ENCODE measurements at places on chromosomes 12 and 14.

GRCh38 chr12:108792361-108793292, 61.3 kb upstream of the CORO1C start:
- DNase-seq, result no peak

GRCh38 chr12:111193496-111193895, 175.4 kb downstream of the PHETA1 start:
- no peak for DNase-seq

- no peak for DNase-seq
Observed at GRCh38 chr12:30970559-30971197, 44.1 kb downstream of the TSPAN11 start.

- no peak for DNase-seq
Observed at GRCh38 chr14:94768521-94769390, 1.2 kb downstream of the GSC start.

DNA sequence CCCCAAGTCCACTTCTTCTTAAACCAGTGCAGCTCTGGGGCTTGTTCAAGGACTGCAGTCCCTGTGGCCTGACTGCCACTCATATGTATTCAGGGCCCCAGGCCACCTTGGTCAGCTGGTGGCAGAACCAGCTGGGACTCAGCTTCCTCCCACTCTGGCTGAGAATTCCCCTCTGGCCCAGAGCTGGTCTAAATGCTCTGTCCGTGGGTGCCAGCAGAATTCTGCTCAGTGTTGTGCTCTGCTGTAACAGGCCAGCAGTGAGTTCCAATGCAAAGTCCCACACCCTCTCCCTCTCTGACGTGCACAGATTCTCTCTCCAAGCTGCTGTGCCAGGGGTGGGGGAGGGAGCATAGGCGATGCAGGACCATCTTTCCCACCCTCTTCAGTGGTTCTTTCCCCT, 210.4 kb upstream of the RGS6 start:
- no peak for DNase-seq

- no peak for DNase-seq
Observed at GRCh38 chr12:80749456-80749855, 32.7 kb downstream of the MYF5 start.

DNA sequence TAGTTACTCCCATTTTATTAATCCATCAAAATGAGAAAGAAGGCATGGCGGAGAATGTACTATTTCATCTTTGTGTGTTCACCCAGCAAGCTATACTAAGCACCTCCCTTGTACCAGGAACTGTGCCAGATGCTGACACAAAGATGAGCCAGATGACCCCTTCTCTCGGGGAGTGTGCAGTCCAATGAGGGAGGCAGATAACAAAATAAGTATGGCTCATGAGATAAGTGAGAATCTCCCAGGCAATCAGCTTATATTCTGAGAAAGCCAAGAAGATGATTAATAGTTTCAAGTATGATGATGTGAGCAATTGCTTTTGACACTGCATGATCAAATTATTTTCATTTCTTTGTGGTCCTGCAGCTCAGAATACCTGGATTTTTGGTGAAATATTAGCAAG, 1.3 kb upstream of the TMEM233 start:
- DNase-seq, result no peak

DNA sequence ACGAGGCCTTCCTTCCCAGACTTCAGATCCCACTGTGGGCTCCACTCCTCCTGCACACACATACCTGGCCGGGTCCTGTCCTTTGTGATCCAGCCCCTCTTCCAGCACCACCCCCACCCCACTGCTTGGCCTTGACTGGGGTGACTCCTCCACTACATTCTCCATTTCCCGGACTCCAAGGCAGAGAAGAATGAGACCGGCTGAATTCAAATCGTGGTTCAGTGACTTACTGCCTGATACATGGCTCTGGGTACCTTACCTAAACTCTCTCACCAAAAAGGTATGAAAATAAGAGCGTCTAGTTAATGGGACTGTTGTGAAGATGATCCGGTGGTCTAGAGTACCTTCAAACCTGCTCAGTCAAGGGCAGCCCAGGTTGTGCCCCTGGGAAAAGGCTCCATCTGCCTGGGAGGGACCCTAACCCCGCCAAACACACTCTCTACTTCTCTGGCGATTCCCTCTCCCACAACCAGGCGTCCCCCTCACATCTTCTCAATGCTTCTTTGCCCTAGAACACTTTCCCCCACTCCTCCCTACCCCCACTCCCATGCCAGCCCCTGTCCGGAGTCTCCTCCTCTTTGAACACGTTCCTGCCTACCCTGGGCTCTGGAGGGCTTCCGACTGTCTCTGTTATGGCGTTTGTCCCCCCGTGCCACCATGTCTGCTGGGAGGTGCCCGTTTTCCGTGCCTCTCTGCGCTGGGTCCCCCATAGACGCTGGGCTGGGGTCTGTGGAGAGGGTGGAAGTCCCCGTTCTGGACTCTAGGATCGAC, 1.5 kb upstream of the ZBTB42 start:
- DNase-seq, result no peak

GRCh38 chr12:75721796-75722195, 210.4 kb upstream of the KRR1 start:
- no peak for DNase-seq

GRCh38 chr12:40635141-40635731, 57.0 kb upstream of the CNTN1 start:
- no peak for DNase-seq

DNA sequence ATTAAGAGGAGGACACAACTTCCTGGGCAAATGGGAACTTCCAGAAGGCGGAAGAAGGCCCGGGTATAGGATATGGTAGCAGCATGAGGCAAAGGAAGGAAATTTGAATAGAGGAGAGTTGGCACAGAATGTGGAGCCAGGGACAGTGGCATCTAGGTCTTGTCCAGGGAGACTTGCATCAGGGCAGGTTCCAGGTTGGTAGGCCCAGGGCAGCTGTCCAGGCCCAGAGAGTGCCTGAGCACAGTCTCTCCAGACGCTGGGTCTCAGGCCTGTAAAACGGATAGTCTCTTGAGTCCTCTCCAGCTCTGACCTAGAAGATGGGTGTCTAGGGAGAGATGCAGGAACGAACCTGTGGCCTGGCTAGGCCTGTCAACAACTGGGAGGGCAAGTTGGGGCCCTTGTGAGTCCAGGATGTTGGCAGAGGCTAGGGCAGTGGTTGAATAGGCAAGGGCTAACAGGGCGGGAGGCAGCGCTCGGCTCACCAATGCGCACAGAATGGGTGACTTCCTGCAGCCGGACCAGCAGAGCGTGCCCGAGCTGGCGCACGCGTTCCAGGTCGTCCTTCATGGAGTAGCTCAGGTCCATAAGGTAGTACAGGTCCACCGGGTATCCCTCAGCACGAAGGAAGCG, 9.9 kb downstream of the ITGB7 start:
- no peak for DNase-seq

DNA sequence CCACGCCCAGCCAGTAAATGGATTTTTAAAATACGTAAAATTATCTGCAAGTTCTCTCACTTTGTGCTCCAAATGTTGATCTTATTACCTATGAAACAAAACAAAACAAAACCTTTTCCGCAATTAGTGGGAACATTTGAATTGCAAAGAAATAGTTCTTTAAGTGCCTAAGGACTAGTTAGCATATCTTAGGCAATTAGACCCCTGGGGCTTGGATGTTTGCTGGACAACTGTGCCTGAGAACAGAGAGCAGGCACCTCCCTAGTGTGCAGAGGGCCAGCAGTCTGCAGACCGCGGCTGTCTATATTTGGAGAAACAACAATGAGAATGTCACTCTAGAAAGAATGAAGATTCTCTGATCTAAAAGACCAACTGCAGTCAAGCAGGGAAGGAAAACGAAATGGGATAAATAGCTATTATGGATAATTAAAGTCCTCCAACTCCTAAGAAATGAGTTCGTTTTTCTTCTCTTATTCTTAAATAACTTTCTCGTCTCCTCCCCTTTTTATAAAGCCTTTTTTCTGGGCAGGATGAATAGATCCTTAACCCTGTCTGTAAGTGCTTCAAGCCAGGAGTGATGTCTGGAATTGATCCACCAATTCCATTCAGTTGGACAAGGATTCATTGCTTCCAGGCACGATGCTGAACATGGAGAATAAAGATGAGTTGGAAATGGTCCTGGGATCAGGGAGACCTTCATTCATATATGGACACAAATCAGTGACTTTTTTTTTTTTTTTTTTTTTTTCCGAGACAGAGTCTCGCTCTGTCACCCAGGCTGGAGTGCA, 16.2 kb downstream of the SLC17A8 start:
- no peak for DNase-seq

- DNase-seq, result no peak
Observed at GRCh38 chr14:22282949-22283348, 306.1 kb downstream of the DAD1 start.

DNA sequence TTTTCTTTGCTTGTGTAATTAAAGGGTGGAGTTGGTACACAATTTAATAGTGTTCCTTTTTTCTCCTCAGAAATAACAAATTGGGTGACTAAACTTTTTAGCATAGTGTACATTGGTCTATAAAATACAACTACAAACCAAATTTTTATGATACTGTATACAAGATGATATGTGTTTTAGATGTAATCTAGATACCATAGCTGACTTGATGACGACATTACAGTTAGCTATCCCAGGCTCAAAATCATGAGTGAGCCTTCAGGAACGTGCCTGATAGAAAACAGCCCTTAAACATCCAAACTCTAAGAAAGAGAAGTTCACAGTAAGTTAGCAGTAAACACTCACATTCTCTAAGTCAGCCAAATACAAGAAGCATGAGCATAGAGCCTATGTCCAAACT, 99.0 kb upstream of the SSTR1 start:
- DNase-seq, result no peak

DNA sequence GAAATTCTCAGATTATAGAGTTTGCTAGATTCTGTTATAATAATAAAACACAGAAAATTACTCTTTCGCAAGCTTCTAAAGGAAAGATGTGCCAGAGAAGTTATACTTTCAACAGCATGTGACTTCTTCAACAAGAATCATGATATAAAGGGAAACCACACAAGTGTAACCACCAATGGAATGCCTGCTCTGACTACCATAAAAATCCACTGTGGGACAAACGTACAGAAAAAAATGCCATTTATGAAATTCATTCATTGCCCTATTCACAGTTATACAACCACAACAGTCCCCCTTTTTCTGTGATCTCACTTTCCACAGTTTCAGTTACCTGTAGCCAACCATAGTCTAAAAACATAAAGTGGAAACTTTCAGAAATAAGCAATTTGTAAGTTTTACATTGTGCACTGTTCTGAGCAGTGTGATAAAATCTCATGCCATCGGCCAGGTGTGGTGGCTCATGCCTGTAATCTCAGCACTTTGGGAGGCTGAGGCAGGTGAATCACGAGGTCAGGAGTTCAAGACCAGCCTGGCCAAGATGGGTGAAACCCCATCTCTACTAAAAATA, 3.2 kb downstream of the CATSPERB start:
- no peak for DNase-seq

- no peak for DNase-seq
Observed at GRCh38 chr14:95831041-95831440, 45.6 kb upstream of the TUNAR start.

DNA sequence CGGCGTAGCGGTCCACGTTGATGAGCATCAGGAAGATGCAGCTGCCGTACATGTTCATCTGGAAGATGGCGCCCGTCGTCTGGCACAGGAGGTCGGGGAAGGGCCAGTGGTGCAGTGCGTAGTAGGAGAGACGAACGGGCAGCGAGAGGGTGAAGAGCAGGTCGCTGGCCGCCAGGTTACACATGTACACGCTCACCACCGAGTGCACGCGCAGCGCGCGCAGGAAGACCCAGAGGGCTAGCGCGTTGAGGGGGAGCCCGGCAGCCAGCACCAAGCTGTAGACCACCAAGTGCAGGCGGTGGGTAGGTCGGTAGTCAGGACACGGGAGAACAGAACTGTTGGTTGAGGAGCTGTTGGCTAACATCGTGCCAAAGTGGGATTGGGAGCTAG, 13.7 kb upstream of the CHD4 start:
- no peak for DNase-seq

- no peak for DNase-seq
Observed at GRCh38 chr12:38156497-38157245, 159.9 kb upstream of the ALG10B start.

DNA sequence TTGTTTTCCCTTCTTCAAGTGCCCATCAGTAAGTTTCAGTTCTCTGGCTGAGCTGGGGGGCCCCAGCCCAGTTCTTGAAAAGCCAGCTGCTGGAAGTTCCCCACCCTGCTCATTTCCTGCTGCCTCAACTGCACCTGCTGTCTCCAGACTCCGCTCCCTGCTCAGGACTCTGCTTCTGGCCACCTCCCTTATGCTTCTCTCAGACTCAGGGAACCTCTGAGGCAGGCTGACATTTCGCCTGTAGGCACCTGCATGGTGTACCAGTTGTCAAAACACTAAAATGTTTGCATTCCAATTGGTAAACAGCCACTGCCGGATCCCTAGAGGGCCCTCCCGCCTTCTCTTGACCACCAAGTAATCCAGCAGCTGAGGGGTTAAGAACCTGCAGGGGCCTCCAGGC, 136.5 kb upstream of the VRK1 start:
- DNase-seq, result no peak

GRCh38 chr12:68733661-68734071, 12.3 kb upstream of the SLC35E3 start:
- no peak for DNase-seq

DNA sequence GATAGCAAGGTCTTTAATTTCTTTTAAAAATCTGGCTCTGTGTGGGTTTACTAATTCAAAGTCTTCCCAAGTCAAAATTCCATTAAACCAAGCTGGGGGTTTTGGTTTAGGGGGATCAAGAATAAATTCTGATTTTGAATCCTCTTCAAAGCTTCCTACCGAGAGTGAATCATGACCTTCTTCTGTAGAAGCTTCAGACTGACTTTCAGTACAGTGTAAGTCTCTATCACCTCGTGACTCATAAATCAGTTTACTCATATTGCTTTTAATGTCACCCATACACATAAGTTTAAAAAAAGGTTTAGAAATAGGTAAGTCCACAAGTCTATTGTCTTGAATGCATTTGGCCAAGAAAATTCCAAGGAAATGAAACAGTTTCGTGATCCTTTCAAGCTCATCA, 80.6 kb upstream of the STRN3 start:
- no peak for DNase-seq

GRCh38 chr12:113439606-113440030, 17.4 kb downstream of the SDSL start:
- no peak for DNase-seq

GRCh38 chr12:65643171-65643570, 181.1 kb upstream of the HMGA2 start:
- DNase-seq, result no peak

DNA sequence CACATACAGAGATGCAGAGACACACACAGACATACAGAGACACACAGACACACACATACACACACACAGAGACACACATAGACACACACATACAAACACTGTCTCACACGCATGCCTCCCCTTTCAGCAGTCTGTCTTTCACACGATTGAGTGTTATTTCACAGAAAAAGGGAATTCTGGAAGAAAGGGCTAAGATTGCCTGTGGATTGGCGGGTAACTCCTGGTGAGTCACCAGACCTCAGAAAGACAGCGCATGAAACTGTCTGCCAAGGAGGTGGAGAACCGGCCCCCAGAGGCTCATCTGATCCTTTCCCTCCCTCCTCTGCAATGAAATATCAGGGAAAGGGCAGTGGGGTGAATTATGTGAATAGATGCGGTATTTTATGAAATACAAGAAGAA, 127.2 kb upstream of the GSC start:
- DNase-seq, result no peak

- DNase-seq, result no peak
Observed at GRCh38 chr12:53224061-53224896, 7.7 kb downstream of the RARG start.

Data from activated CD8-positive, alpha-beta memory T cell treated with anti-CD3 and anti-CD28 coated beads, Interleukin-2, amount 50 U/mL, for 4 hours (primary cell).